ENCODE measurements at places on chromosomes 6 and 20.

- no peak for DNase-seq
Measured at GRCh38 chr20:24656391-24656790, 187.0 kb downstream of the SYNDIG1 start.

GRCh38 chr6:146997062-146997461 lies 207.2 kb upstream of the STXBP5 start:
- DNase-seq, result no peak

DNA sequence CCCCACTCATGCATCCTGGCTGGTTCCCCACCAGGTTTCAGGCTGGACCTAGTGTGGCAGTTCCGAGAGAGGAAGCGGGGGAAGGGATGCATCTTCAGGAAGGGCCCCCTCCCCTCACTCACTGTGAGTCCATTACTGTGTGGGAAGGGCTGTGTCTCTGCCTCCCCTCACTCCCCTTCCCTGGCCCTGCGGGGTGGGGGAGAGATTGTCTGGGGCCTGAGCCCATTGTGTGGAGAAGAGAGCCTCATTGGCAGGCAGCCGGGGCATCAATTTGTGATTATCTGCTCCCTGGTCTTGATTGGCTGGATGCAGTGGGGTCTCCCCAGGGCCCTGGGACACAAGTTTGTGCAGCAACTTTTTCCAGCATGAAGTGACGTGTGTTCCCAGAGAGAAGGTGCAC lies 4.1 kb upstream of the MYT1 start:
- DNase-seq, result no peak

DNA sequence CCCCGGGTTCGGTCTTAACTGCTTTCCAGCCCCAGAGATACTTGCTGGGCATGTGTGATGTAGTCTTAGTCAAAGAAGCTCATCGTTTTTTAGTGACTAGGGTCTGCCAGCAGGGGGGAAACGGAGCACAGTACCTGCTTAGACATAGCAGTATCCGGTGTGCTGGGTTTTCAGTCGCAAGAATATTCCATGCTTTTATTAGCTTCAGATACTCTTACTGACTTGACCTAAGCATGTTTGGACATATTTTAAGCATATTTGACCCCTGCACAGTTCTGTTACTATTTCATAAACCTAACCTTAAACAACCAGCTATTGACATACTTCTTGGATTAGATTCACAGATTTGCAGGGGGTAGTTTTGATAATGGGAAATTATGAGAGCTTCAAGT lies 3.0 kb downstream of the E2F3 start:
- DNase-seq, result peak; percentile 53

All from Ammon's horn (tissue), 1 donor.